ENCODE measurements at places on chromosomes 4 and X.

DNA sequence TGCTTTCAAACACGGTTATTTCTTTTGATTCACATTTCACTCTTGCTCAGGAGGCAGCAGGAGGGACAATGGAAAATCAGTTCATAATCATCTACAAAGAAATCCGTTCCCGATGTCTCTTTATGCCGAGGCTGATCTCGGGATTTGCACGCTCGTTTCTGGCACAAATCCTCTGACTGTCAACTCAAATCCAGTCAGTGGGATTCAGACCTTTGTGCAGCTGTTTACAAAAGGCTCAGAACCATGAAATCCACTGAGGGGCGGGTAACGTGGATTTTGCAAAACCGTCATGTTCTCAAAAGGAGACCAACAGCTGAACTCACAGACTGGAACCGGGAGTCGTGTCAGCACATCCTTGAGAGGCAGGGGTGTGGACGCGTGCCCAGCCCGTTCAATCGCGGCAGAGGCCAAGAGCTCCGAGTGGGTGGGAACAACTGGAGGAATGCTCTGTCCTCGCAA is 46.4 kb downstream of the ACOX3 start:
- DNase-seq: no peak

DNA sequence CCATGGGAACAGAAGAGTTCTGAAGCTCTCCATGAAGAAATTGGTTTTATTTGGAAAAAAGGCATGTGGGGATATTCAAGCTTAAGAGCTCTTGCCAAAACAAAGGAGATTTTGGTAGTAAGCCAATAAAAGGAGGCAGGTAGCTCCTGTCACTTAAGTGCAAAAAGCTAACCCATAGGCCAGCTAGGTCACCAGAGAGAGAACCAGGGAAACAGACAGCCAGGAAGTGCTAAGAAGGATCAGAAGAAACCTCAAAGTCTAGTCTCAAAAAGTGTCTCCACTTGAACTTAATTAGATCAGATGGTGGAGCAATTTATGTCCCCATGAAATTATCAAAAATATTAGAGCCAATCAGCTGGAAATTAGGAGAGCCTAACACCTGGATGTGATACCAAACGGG is 49.2 kb downstream of the CD40LG start:
- DNase-seq: no peak

GRCh38 chr4:137923494-137923893 is 318.7 kb downstream of the SLC7A11 start:
- no peak for DNase-seq

DNA sequence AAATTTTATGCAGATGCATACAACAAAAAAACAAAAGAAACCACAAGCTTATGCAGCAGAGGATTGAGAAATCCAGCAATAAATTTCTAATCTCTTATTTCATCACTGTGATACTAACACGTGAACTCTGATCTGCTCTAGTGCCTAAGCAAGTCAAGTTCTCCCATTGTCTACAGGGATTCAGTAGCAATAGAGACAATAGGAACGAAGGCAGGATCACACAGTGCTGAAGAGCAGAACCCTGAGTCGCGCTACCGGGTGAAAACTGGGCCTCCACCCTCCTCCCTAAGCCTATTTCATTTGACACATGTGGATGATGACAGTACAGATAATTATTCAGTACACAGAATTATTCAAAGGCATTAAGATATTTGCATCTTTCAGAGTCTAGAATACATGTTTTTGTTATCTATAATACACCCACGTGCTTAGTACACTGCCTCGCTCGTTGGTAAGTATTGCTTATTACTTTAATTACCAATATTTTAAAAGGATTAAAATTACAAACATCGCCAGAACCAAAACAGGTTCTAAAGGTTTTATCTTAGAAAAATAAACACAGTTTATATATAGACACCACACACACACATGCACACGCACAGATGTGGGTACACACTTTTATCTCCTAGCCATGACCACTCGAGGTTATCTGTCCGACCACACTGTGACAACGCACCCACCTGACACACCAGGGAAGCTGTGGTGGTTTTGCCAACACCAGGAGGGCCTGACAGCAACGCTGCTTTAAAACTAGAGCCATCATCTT is 60.1 kb downstream of the RFC1 start:
- no peak for DNase-seq

- no peak for DNase-seq
These were observed 335.4 kb downstream of the DHX15 start for GRCh38 chr4:24248674-24249630.

DNA sequence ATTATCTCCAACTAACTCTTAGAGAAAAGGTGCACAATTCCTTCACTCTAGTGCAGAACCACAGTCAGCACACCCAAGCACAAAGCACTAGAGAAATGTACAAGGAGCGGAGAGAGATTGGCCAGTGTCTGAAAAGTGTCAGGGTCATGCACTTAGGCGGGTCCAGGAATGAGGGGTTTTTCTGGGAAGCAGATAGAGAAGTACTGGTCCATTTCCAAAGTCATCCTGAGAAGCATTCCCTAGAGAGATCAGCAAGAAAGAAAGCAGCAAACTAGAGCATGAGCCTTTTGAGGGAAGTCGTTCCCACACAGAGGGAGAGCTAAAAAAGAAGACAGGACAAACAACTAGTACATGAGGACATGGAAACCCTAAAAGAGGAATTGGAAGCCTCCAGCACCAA is 168.1 kb upstream of the MAP3K15 start:
- no peak for DNase-seq

- no peak for DNase-seq
These were observed 512.6 kb upstream of the FAM241A start for GRCh38 chr4:111632641-111633151.

DNA sequence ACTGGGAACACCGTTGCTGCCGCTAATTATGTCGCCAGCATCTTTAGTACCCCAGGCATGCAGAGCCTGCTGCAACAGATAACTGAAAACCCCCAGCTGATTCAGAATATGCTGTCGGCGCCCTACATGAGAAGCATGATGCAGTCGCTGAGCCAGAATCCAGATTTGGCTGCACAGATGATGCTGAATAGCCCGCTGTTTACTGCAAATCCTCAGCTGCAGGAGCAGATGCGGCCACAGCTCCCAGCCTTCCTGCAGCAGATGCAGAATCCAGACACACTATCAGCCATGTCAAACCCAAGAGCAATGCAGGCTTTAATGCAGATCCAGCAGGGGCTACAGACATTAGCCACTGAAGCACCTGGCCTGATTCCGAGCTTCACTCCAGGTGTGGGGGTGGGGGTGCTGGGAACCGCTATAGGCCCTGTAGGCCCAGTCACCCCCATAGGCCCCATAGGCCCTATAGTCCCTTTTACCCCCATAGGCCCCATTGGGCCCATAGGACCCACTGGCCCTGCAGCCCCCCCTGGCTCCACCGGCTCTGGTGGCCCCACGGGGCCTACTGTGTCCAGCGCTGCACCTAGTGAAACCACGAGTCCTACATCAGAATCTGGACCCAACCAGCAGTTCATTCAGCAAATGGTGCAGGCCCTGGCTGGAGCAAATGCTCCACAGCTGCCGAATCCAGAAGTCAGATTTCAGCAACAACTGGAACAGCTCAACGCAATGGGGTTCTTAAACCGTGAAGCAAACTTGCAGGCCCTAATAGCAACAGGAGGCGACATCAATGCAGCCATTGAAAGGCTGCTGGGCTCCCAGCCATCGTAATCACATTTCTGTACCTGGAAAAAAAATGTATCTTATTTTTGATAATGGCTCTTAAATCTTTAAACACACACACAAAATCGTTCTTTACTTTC is 1.8 kb downstream of the UBQLN2 start:
- DNase-seq: no peak

GRCh38 chrX:141176586-141177451 is at the start of gene LDOC1:
LDOC1 (minus strand) TSS chrX:141177129; CDS start chrX:141177021, 108 bp downstream.
- DNase-seq: peak; percentile 86
